ENCODE measurements at places on chromosomes 3 and 15.

DNA sequence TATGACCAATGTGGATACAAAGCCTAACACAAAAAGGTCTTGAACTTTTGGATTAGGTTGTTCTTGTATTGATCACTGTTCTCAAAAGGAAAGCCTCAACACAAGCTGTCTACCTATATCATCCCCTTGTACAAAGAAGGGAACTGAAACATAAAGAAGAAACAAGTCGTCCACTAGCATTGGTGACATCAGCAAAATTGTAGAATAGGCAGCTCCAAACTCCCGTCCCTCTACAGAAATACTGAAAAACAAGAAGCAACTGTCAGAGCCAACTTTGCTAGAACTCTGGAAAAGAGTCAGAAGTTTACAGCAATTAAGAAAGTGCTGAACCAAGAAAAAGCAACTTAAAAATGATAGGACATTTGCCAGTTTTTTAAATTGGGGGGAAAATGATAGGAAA, 7.5 kb upstream of the NR1I2 start:
- no peak for DNase-seq

DNA sequence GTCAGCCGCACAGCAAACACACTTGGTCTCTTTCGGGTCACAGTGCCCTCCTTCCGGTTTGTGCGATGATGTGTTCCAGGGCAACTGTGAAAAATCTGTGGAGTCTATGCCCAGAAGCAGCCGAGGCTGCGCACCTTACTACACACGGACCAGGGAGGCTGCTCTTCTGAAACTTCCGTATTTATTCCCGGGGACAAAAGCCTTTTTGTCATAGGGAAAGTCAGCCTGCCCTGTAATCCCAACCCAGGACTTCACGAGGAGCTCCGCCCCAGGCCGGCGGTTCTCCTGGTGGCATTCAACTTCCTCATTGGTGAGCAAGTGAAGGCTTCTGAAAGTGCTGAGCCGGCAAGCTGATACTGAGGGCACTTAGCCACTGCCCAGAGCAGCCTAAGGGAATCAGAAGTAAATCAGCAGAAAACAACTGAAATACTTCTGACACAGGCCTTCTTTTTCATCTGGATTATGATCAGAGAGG, 126.5 kb downstream of the FMN1 start:
- peak; percentile 16 for DNase-seq

DNA sequence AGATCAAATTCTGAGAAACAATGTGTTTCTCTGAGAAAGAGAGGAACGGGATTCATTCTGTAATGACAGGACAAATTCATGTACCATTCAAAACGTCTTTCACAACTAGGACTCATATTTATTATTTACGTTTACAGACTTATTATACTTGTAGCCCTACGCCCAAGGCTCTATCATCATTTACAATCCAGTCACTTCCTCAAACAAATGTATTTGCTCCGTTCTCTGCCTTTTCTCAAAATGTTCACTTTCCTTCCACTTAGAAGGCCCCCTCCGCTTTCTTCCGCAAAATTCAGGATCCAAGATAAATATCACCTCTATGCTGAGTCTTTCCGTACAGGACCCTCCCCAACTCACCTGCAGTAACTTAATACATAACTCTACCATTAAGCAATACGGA, 745 bp downstream of the RSL24D1 start:
- DNase-seq = no peak

- DNase-seq = no peak
These were observed 39.8 kb downstream of the CCDC33 start for GRCh38 chr15:74275957-74276356.
